Glomerular endothelial cell (primary cell): ENCODE measurements at places on chromosomes 2 and 18.

- DNase-seq, result no peak
These were observed 49.7 kb upstream of the AP1S3 start for GRCh38 chr2:223887127-223887526.

DNA sequence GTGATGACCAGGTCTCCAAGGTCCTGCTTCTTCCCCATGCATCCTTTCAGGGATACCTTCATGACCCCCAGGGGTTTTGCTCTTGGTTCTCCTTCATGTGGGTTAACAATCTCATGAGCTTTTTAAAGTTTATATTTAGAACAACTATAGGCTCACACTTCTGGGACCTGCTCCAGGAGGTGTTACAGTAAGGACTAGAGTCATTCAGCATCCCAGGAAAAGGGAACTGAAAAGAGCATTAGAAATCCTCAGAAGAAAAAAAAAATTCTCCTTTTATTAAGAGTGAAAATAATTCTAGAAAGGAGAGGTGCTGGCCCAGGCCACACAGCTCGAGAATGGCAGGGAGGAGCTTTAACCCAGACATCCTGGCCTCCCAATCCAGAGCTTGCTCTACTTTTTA, 66.5 kb downstream of the SETBP1 start:
- no peak for DNase-seq

DNA sequence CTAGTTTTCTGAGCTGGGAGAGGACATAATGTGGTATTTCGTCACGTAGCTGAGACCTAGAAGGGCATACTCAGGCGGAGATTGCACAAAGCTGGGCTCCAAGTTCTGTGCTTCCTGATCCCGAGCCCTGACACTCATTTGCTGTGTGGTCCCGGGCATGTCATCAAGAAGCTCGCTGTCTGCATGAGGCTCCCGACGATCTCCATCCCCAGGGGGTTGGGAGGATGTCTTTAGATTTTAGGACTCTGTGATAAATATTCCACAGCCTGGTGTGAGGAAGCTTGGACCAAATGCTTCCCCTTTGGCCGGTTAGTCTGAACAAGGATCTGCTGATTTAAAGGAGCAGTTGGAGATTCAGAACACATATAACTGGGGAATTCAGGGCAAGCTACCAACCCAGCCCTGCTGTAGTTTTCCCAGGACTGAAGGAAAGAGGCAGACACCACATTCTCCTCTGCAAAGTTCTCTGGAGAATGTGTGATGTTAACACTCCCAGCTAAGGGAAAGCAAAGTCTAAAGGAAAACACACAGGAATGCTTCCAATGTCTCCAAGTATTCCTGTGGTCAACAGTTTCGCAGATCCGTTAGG, 2.3 kb downstream of the KCNE4 start:
- no peak for DNase-seq

DNA sequence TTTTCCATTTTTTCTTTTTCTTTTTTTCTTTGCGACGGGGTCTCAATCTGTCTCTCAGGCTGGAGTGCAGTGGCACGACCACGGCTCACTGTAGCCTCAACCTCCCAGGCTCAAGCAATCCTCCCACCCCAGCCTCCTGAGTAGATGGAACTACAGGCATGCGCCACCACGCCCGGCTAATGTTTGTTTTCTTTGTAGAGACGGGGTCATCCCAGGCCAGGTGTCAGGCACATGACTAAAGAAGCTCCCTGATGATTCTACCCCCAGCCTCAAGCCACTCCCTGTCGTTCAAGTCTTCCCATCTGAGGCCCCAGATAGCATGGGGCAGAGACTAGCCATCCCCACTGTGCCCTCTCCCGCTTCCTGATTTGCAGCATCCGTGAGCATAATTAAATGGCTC, 9.8 kb upstream of the FZD5 start:
- no peak for DNase-seq

- DNase-seq, result no peak
These were observed 30.3 kb downstream of the TNP1 start for GRCh38 chr2:216829533-216829932.

DNA sequence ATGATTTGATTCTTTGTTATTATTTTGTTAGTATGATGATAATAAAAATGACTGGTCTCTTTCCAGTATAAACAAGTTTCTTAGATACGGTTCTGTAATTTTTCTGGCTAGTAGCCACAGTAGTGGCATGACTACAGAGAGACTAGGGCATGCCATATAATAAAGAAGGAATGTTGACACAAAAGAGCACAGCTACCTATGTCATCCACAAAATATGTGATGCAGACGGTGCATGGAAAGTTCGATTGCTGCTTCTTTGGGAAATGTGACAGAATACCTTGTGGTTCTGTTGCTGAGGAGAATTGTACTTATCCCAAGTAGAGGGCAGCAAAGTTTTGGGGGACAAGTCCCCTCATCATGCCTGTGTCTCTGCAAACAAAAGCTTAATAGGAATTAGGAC, 26.1 kb upstream of the SETBP1 start:
- DNase-seq, result no peak

GRCh38 chr2:128692895-128693742, 374.5 kb upstream of the HS6ST1 start:
- DNase-seq, result no peak

DNA sequence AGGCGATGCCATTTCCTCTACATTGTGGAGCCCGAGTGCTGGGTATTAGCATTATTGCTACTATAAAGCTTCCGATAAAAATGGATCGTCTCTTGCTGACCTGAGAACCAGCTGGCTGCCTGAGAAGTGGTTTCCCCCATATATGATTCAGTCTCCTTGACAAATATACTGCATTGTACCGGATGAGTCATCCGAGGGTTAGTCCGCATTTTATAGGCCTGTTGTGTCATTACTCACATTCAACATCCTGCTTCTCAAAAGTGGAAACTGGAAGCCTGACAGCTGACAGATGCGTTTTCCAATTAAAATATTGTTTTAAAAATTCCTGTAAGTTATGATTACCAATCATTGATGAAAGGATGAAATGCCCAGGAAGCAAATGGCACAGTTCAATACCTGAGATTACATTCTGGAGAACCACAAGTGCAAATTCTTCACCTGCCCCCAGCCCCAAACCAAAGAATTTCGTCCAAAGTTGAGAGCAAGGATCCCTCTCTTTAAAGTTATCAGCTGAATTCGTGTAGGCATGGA, 65.7 kb downstream of the SPRED2 start:
- peak; percentile 92 for DNase-seq

- DNase-seq, result no peak
These were observed 19.0 kb upstream of the DIPK1C start for GRCh38 chr18:74476140-74476539.

GRCh38 chr2:152781175-152781574, 62.8 kb downstream of the ARL6IP6 start:
- DNase-seq, result no peak

GRCh38 chr2:9753665-9754531, 89.4 kb upstream of the TAF1B start:
- no peak for DNase-seq

GRCh38 chr18:54765636-54766375, 62.5 kb upstream of the RAB27B start:
- no peak for DNase-seq

DNA sequence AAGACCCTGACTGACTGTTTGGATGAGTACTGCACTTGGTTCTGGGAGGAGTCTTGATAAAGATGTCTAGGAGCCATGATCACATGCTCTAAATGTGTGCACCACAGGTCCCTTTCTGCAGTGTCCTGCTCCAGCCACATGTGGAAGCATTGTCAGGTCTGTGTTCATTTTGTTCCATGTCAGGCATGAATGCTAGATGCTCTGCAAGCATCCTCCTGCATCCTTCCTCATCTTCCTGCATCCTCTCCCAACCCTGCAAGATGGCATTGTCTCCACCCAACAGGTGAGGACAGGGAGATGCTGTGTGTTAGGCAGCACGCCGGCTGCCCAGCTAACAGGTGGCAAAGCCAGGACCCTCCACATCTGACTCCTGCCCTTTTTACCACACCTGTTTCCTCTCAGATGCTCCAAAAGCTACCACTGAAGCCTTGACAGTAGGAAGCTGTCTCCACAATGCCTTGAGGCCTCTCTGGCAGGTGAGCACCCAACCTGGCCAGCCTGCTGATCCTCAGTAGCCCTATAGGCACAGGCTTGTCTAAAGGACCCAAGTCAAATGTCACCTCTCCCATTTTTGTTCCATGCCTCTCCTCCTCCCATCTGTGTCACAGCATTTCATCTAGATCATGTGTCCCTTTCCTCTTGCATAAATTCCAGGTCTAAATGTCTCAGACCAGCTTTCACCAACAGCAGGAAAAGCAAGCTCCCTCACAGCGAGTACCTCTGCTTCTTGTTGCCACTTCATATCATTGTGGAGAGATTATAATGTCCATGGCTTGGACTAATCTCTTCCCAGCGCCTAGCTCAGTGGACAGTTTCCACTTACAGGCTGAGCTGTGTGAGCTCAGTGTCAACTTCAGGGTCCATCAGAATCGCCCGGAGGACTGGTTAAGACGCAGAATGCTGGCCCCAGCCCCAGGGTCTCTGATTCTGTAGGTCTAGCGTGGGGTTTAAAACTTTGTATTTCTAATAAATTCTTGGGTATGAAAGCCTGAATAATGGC, 55.0 kb downstream of the TMEM163 start:
- no peak for DNase-seq

- DNase-seq, result no peak
These were observed 25.7 kb upstream of the NCL start for GRCh38 chr2:231489990-231490389.

DNA sequence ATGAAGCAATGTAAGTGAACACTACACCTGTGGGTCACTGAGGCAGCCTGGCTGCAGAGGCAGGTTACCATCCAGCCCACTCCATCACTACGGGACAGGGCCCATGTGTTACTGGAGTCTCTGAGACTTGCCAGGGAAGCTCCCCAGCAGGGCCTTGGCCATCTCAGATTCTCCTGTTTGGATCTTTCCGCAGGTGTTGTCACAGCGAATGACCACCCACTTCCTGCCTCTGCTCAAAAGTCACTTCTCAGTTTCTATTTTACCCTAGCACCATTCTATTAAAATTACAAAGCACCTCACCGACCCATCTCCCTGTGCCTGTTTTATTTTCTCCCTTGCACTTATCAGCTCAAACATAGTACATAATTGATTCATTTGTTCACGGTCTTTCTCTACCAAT, 34.5 kb upstream of the L3MBTL4 start:
- DNase-seq, result no peak

DNA sequence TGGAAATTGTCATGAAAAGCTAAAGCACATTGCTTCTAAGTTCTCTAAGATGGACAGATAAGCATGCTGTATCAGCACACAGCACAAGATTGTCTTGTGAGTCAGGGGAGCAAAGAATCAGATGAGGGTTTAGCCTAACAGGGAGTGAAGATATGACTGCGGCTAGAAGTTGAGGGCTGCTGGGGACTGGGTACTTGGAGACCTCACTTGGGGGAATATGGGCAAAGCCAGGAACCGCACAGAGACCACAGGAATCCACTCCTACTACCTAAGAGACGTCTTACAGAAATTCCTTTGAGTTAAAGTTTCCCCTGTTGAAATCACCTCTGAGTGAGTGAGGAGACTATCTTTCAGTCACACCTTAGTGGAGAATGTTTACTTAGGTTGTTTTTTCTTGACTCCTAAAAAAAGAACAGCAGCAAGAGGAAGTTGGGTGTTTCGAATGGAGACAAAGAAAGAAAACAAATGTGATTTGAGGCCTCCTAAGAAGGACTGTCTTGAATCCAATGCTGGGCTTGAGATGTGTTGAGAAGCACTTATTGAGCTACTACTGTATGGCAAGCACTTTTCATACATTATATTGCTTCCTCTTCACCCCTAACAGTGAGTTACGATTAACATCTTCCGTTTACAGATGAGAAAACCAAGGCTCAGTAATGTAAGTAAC, 100.7 kb downstream of the ANKRD44 start:
- no peak for DNase-seq

- no peak for DNase-seq
These were observed 102.1 kb upstream of the SPHKAP start for GRCh38 chr2:228283491-228284171.

GRCh38 chr2:8514796-8515758, 166.8 kb upstream of the ID2 start:
- DNase-seq, result no peak

GRCh38 chr2:143717053-143717452, 587.8 kb downstream of the ARHGAP15 start:
- no peak for DNase-seq

- no peak for DNase-seq
These were observed 26.6 kb downstream of the HS1BP3 start for GRCh38 chr2:20624156-20624883.

GRCh38 chr2:150020221-150020620, 432.6 kb upstream of the MMADHC start:
- no peak for DNase-seq

- no peak for DNase-seq
These were observed 226.0 kb upstream of the TANK start for GRCh38 chr2:160934263-160934662.

DNA sequence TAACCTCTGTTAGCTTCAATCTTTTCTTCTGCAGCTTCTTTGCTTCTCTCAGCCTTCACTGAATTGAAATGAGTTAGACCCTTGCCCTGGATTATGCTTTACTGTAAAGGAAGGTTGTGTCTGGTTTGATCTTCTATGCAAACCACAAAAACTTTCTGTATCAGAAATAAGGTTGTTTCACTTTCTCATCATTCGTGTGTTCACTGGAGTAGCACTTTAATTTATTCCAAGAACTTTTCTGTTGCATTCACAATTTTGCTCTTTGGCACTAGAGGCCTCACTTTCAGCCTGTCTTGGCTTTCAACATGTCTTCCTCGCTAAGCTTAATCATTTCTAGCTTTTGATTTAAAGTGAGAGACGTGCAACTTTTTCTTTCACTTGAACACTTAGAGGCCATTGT, 365.3 kb downstream of the TDRD15 start:
- no peak for DNase-seq

- DNase-seq, result no peak
These were observed 135.9 kb downstream of the CYP26B1 start for GRCh38 chr2:72011791-72012190.

- no peak for DNase-seq
These were observed 714.1 kb downstream of the KCNJ3 start for GRCh38 chr2:155412598-155412997.

- DNase-seq, result no peak
These were observed 564.0 kb downstream of the TNS1 start for GRCh38 chr2:217438821-217439220.

GRCh38 chr2:28325173-28325566, 67.5 kb upstream of the FOSL2 start:
- DNase-seq, result no peak

- no peak for DNase-seq
These were observed 99.1 kb upstream of the UGP2 start for GRCh38 chr2:63742580-63742976.
